ENCODE measurements at places on chromosomes 11 and 22.

GRCh38 chr11:61607920-61608599, 27.2 kb upstream of the SYT7 start:
- DNase-seq = no peak

DNA sequence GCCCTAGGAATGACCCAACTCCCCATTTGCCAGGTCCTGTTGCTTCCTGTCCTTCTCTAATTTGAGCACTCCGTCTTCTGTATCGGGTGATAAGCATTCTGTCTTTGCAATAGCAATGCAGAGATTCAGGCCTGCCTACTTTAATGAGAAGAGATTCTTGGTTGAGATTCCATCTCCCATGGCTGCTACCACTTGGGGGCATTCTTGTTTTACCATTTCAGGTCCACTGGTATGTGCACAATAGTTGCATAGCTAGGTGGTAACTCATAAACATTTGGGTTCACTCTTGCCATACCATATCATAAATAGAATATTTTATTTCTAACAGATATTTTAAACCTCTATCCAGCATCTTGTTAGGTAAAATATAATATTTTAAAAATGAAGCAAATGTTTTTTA, 34.4 kb upstream of the CALCB start:
- DNase-seq = peak; percentile 4

- DNase-seq = no peak
These were observed 17.7 kb downstream of the CABP7 start for GRCh38 chr22:29737251-29738117.

DNA sequence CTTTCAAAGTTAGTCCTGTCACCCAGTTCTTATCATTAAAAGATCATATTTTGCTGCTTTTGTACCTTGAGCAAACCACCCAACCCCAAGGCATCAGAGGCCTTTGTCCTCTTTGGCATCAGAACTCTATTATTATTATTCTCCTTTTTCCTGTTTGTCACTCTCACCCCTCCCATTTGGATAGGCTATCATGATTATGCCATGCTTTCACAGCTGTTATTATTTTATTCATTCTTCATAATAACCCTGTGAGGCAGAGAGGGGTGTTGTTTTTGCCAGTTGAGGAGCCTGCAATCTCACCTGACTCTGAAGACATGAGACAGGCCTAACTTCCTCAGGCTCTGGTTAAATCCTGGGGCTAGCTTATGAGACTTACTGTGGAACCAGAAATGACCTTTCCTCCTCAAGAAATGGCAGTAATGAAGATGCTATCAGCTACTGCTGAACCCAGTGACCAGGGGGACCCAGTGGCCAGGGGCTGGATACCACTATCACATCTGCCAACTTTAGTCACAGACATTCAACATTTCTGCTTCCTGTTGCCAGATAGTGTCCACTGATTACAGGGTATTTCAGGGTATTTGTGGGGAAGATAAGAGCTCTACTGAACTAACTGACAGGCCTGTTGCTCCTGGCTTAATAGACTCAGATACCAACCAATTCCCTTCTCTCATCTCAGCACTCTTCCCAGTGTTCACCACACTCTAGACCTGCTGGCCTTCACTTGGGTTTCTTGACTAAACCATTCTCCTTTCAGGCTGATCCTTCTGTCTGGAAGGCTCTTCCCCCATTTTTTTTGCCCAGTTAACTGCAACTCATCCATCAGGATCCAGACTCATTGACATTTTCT, 11.8 kb upstream of the SWAP70 start:
- DNase-seq = peak; percentile 52

DNA sequence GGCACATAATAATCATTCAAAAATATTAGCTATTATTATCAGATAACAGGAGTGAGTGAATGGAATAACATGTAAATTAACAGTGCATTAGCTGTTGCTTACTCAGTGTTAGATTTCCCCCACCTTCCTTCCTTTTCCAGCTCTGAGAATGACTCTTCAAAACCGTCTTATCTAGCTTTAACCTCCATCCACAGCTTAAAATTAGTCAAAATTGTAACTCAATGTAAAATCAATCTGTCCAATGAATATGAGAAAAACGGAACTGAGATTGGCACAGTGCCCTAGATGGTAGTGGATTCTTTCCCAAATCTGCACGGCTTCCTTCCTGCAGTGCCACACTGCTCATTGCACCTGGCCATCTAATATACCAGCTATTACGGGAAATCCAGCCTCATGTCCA, 156.8 kb upstream of the BDNF start:
- DNase-seq = no peak

DNA sequence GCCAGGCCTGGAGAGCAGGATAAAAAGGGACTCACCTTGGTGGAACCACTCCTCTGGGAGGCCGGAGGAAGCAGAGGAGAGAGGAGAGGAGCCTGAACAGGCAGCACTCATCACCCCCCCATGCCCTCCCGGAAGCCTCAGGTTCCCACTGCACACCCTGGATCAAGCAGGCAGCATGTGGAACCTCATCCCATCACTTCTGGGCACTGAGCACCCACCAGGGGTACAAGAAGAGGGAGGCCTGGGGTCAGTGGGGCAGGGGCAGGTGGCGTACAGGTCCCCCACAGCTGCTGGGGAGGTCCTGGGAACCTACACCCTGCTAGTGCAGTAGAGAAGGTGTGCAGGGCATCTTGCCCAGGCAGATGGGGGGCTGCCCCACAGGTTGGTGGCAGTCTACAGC, 35.1 kb upstream of the TXNRD2 start:
- no peak for DNase-seq

- DNase-seq = peak; percentile 83
These were observed 840 bp downstream of the GRAMD1B start for GRCh38 chr11:123430721-123431497.

DNA sequence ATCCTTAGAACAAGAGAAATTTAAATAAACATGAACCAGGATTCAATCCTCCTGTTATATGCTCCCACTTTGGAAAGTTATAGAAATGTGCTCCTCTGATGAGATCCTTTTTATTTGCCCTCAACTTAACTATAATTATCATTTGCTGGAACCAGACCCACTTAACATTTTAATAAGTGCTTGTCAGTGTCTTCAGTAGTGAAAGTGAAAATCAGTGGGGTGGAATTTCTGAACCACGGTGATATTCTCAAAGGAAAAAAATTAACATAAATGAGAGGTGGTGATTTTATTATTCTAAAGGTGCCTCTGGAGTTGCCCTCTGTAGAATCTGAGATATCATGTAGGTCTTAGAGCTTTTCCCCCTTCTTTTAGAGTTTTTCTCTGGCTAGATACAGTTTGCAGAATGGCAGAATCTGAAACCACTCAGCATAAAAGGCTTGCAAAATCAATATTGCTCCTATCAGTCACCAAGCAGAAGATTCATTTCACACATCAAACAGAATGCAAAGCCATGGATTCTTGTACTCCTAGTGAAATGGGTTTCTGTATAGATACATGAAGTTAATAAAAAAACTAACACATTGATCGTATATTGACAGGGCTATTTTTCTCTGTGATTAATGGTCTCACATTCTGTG, 213.2 kb downstream of the LUZP2 start:
- no peak for DNase-seq

GRCh38 chr11:73974604-73975478, 7.8 kb downstream of the UCP2 start:
- DNase-seq = no peak

DNA sequence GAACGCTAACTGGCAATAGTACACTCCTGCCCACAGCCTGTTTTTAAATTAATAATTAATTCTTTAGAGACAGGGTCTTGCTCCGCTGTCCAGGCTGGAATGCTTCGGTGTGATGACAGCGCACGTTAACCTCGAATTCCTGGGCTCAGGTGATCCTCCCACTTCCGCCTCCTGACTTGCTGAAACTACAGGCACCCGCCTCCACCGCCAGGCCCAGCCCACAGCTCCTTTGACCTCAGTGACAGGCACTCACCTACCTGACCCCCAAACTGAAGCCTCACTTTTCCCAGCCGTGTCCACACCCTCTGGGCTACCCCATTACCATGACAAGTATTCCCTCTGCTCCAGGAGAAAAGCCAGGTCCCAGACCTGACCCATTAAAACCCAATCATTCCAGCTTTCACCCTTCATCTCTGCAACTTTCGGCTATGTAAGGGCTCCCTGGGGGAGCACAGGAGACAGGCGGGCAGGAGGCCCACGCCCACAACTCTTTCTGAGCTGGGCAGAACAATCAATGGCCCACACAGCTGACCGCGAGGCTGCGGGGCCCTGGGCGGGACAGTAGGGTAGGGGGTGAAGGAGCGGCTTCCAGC, 730 bp downstream of the LMNTD2 start:
- no peak for DNase-seq
